ENCODE measurements at places on chromosomes 1 and 21.

DNA sequence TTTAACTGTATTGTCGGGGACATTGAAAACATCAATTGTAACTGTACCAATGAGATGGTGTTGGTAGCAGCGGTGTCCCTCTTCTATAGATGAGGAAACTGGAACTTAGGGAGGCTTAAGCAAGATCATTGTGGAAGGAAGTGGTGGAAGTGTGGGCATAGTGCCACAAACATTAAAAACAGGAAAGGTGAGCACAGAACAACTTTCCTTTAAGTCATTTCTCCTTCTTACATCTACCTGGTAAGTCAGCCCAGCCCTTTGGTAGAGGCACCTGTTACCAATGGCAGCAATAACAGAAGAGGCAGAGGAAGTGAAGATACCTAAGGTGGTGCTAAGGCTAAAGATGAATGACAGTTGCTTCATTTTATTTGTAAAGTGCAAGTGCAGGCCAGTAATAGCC is 12.0 kb upstream of the CTSS start:
- no peak for DNase-seq

GRCh38 chr1:218829097-218829496 is 344.6 kb upstream of the LYPLAL1 start:
- DNase-seq, result no peak

GRCh38 chr1:27100335-27101053 is 54.4 kb downstream of the SLC9A1 start:
- DNase-seq, result no peak

GRCh38 chr1:241782396-241782795 is 65.6 kb upstream of the EXO1 start:
- DNase-seq, result no peak

DNA sequence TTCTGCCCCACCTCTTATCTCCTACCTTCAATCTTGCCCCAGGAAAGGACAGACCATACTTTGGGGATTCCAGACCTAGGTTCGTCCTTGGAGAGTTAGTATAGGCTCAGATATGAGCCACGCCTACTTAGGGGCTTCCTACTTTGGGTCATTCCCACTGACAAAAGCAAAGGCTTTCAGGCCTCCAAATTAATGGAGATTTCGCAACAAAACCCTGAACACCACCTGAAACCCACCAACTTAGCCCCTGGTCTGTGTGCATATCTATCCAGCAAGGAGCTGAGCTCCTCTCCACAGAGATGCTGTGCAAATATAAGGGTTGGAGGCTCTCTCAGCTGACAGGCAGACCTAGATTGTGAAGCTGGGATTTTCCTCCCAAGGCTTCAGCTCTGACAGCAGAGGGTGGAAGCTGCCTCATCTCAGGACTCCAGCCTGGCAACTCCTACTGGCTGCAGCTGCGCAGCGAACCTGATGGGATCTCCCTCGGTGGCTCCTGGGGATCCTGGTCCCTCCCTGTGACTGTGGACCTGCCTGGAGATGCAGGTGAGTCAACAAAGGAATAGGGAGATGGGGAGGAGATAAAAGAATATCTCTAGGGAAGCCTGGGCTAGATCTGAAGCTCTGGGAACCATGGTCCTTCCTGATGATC is 2.1 kb downstream of the MPL start:
- DNase-seq, result no peak

GRCh38 chr1:92705446-92705845 is 79.5 kb downstream of the EVI5 start:
- no peak for DNase-seq

GRCh38 chr1:167794043-167794442 is 72.3 kb downstream of the MPZL1 start:
- no peak for DNase-seq

DNA sequence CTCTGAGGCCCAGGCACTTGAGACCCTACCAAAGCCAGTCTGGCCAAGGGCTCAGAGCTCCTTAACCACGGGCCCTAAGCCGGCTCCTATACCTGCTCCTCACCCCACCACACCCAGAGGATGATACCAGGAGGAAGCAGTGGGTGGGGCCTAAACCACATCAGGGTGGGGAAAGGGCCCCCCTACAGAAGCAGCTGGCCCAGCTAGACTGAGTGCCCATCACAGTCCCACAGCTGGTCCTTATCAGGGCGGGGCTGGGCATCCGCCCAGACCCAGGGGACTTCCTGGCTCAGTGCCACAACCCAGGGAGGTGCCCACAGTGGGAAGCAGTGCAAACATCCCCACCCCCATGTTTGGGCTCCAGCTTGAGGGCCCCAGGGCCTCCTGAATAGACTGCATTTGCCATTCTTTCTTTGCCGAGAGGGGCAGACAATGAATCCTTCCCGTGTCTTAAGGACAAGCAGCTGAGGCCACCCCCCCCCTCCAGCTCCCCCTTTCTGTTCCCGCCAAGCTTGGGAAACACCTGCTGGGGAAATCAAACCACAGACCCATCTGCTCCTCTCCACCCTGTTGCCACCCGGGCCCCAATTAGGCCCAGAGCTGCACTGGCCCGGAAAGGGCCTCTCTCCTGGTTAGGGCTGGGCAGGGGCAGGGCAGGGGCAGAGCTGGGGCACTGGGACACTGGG is 6.2 kb downstream of the E2F2 start:
- peak; percentile 34 for DNase-seq

DNA sequence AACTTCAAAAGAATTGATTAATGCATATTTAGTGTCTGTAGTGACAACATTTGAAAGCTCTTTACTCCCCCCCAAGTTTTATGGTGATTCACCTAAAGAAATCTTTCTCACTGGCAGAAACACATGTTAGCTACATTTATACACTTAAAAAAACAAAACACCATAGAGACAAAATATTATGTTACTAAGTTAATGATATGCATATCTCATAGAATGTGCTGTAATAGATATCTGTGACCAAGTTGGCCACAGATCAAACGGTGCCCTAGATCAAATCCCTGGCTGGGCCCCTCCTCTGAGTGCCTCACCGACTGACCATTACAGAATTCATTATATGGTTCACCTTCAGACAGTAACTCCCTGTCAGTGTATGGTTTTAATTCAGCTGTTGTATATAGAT is 322.1 kb upstream of the LYPLAL1 start:
- DNase-seq, result no peak

GRCh38 chr1:18661404-18662285 is 31.0 kb downstream of the PAX7 start:
- DNase-seq, result no peak

DNA sequence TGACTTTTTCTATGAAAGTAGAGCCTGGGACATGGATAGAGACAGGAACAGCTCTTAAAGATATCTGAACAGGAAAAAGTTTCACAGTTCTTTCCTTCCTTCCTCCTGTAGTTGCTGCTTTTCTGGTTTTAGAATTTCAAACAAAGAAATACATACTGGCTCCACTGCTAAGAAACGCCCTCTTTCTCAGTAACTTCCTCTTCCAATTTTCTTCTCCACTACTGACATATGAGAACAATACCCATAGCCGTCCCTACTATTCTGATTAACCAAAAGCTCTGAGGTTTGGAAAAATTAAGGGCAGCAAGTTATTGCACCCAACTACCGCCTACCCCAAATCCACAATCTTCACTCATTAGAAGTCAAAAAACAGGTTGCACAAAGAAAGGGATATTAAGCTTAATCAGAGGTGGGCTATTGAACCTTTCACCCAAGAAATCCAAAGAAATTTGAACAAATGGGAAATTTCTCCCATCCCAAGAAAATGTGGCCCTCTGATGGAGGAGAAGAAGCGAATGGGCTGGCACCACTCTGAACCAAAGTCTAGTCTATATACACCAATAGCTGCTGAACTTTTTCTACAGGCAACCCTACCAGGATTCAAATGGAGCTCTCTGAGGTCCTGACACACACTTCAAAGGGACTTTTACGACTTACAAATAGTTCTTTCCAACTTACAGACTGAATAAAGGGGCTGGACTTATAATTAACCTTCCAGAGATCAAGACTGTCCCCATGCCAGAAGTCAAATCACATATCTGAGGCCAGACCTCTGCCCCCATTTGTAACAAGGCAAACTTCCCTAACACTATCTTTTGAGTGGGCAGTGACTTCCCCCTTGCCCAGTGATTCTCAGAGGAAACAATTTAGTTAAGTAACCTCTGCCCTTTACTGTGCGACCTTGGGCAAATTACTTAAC is 1.7 kb downstream of the WASF2 start:
- DNase-seq, result no peak

GRCh38 chr1:1183833-1184775 is 10.4 kb downstream of the TTLL10 start:
- DNase-seq, result peak; percentile 3

- DNase-seq, result peak; percentile 44
Observed at GRCh38 chr1:16026723-16027484, 5.1 kb downstream of the CLCNKA start.

Data from stimulated activated CD4-positive, alpha-beta T cell treated with anti-CD3 and anti-CD28 coated beads, Interleukin-15, amount 100 ng/mL, for 24 hours (primary cell).